Cerebellar nuclear complex (tissue), 1 donor: ENCODE measurements at places on chromosomes 2 and 18.

DNA sequence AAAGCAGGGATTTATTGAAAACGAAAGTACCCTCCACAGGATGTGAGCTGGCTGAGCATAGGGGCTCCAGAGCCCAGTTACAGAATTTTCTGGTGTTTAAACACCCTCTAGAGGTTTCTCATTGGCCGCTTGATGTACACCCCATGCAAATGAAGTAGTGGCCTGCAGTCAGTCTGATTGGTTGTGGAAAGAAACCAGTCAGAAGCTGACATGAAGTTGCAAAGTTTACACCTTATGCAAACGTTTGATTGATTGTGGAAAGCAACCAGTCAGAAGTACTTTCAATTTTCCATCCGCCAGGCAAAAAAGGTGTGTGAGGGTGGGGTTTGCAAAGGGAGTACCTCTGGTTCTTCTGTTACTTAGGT, 62.3 kb downstream of the VWA3B start:
- no peak for DNase-seq

DNA sequence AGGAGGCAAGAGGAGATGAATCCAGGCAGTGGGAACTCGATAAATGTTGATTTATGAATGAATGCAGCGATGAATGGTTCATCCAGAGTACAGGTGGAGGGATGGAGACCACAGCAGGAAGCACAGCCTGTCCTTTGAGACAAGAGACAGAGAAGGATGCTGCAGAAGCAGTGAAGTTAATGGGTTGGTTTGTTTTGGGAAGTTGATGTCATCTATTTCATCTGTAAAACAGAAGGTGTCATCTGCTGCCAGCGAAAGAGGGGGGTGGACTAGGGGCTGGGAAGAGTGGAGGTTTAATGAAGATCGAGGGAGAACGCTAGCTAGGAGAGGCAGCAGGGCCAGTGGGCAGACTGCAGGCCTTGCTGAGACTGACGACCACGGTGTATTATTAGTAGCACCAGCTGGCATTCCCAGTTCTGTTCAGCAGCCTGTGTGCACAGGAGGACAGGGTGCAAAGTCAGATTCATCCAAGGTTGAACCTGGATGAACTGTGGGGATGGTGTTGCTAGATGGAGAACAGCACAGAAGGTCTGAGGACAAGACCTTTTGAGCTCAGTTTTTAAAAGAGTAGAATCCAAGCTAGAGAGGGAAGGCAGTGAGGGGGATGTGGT, 120.3 kb upstream of the CAPN13 start:
- DNase-seq: no peak

DNA sequence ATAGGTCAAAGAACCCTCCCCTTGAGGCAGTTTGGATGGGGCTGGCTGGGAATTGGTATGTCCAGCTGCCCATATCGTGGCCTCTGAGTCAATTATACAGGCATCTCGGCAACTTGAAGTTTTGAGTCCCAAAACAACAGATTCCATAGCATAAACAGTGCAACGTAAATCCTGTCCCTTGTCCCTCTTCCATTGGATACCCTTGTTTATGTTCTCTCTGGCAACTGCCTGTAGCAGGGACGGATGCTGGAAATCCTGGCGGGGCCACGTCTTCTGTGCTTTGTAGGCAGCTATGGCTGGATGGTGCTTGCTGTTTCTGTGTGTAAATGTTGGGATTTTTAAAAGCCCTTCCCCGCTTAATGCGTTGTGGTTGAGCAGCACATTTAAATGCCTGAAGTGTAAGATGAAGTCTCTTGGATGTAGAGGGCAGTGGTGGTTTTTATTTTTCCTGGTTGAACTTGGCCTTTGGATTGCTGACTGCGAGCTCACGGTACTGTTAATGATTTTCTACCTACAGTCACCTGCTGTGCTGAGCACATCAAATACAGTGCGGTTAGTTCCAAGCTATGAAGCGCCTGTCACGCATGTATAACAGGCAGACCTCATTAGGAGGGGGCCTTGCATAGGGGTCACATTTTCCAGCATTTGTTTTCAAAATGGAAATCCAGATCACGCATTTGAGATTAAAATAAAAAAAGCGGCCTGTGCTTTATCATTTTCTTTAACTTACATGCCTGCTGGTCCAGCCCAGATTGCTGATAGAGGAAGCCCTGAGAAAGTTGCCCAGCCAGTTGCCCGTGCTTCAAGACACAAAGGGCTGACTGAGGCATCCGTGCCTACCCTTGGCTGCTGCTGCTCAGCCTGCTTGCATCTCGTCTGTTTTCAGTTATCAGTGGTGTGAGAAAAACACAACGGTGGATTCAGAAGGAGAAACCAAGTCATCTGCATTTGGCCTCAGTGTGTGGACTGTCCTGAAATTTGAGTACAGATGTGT, 84.7 kb downstream of the NEDD4L start:
- DNase-seq: no peak

DNA sequence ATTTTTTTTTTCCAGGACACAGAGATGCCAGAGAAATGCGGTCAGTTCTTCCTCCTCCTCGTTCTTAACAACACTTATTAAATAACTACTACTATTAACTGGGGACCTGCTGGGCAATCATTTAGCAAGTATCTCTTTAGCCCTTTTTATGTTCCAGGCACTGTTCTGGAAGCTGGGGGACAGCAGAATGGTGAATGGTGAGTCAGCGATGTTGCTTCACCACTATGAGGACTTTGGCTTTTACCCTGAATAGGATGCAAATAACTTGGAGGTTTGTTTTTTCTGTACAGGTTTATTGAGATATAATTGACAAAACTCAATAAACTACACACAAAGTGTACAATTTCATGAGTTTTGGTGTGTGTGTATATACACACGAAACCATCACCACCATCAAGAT, 179.9 kb upstream of the MSH6 start:
- DNase-seq: no peak

DNA sequence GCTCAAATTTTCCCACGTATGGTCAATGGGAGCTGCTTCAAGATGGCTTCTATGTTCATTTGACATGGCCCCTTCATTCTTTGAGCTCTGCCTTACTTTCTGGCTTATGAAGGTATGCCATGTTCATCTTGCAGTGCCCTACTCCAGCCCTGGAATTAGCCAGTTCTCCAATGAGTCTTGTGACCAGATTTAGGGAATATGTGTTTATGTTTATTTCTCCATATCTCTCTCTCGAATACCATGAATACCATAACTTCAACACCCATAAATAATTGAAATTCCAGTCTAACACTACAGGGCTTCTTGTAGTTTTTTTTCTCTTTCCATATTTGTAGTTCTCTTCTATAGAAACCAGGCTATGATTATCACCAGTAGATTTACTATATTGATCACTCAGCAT, 39.7 kb downstream of the EPB41L5 start:
- DNase-seq: no peak

DNA sequence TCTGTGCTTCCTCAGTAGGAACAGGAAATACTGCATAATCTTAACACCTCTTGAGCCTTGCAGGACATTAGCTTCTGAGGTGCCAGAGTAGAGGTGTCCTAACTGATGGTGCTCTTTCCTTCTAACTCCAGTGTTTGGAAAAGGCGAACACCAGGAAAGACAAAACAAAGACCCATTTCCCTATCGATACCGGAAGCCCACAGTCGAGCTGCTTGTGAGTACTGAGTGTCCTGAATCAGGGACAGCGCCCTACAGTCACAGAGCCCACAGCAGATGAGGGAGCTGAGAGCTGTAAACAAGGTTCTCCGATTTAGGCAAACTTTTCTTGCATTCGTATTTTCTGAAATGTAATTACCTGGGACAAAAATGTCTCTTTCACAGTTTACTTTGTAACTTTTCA, 50.7 kb downstream of the SLC14A2 start:
- no peak for DNase-seq

- no peak for DNase-seq
These were observed 1265.0 kb downstream of the LRP1B start for GRCh38 chr2:140865837-140866236.

DNA sequence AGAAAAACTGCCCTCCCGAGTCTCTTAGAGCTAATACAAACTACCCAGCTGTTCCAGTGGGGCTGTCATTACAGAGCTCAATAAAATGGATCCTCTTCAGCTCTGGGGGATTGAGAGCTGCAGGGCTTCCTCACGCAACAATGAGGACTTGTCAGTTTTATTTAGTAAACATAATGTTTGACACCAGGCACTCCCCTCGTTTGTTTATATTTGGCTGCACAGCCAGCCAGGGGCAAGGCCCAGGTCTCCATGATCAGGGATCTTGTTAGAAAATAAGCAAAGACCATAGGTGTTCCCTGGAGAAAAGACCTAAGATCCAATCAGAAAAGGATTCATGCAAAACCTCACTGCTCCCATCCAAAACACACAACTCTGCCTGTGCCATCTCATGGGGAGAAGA, 158.2 kb downstream of the C1D start:
- no peak for DNase-seq

DNA sequence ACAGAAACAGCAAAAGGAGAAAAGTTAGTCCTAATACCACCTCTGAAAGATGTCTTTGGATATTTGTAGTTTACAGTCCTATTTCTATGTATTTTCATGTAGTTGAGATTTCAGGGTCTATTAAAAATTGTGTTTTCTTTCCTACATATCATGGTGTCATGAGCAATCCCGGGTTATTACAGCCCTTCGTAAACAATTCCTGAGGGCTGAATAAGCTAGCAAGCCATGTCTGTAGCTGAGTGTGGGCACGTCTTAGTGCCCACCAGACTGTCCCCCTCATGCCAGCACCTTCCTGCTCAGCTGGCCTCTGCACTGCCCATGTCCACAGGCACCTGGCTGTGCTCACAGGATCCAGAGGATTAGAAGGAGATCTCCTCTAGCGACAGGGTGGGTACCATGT, 60.6 kb downstream of the CTIF start:
- no peak for DNase-seq

DNA sequence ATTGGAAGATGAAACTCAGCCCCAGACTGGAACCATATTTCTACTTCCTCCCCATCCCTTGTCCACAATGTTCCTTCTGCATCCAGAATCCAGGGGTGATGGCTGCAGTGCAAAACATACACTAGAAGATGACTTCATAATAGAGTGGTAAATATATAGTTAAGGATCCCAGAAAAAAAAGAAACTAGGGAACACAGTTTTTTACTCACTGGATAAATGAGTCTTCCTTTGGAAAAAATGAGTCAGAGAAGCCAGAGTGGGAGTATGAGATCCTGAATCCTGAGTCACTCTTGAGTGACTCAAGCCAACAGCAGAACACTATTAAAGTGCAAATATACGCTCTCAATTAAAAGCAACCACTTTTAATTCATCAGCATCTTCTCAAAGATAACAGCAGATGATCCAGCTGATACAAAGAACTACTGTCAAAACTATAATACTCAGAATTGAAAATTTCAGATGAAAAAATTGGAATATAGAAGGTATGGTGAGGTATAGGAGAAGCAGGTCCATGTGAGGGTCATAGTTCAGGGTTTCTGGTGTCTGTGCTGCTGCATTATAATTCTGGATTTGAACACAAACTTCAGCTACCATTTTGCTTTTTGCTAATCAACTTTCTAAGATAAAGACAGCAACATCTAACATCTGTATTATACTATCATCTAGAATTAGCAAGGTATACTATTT, 987.2 kb upstream of the CDH2 start:
- DNase-seq: no peak

DNA sequence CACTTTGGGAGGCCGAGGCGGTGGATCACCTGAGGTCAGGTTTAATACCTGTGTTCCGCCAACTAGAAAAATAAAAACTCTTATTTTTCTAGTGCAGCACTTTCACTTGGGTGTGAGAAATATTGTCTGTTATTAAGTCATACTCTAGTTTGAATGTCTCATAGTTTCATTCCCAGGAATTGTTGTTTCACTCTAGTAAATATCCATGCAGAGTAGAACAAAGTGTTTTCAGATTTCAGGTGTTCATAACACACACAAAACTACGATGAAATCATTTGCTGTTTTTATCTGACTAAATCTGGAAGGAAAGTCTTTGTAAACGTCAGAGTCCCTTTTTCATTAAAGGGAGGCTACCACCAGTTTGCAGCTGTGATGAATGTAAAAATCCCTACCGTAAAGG, 4.0 kb downstream of the FAM117B start:
- no peak for DNase-seq
